ENCODE measurements at places on chromosomes 7 and 10.

DNA sequence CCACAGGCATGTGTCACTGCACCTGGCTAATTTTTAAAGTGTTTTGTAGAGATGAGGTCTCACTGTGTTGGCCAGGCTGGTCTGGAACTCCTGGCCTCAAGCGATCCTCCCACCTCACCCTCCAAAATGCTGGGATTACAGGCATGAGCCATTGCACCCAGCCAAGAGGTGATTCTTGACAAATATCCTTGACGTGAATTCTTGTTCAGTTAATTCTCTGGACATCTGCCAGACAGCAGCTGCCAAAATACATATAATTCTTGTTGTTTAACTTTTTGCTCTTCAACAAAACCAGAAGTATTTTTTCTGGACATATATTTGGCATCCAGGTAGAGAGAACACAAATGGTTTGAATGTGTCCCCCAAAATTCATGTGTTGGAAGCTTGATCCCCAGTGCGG lies 3.2 kb downstream of the ACADSB start:
- DNase-seq = no peak

GRCh38 chr7:44398953-44399574 lies 73.7 kb upstream of the CAMK2B start:
- no peak for DNase-seq

DNA sequence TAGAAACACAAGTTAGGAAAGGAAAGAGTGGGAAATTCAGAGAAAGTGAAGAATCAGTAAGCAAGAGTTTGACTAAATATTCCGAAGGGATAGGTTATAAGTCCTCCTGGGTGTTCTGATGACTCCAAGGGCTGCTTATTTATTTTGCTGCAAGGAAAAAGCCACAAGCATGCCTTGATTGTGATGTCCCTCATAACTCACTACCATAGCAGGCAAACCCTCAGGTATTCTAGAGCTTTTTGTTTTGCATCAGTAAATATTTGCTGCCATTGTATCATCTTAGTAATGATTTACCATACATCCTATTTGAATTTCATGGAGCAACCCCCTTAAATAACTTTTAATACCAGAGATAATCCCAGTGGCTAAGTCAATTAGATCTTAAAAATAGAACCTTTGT lies 688.1 kb downstream of the SUGCT start:
- DNase-seq = no peak

DNA sequence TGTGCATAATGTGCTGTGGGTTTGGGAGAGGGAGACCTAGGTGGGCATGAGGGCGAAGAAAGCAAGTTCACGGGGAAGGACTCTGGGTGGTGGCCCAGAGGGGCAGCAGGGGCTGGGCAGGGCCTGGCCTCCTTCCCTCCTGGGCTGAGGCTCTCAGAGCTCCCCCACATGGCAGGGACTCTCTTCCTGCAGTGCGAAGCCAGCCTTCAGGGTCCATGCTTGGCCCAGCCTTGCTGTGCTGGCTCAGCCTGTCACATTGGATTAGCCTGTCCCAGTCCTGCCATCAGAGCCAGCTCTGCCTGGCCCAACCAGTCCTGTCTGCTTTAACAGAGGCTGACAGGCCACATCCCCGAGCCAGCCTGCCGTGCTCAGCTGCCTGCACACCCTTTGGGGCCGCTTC lies 20.4 kb upstream of the ZNF488 start:
- no peak for DNase-seq

GRCh38 chr10:188546-188945 lies 53.3 kb downstream of the ZMYND11 start:
- no peak for DNase-seq

DNA sequence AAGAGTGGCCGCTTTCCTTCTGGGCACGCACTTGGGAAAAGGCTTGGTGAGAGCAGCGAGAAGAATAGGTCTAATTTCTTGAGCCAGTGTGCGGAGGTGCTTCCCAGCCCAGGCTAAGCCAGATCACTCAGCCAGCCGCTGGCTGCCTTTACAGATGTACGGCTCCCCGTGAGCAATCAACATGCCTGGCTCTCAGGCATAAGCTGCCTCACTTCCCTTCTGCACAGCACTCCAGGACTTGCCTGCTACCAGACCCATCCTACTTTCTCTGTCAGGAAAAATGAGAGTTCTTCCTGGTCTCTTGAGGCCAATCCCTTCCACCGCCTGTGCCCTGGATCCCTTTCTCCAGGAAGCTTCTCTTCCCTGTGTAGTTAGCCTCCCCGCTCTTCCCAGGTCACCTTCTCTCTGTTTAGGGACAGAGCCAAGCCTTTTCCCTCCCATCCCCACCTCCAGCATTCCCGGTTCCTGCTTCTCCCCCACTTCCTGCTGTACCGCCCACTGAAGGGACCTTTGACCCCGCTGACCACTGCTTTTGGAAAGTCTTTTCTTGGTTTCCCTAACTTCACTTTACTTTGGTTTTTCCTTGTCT lies 1.1 kb upstream of the ACTR3C start:
- no peak for DNase-seq

- no peak for DNase-seq
These were observed 11.4 kb upstream of the CSGALNACT2 start for GRCh38 chr10:43126759-43127424.

DNA sequence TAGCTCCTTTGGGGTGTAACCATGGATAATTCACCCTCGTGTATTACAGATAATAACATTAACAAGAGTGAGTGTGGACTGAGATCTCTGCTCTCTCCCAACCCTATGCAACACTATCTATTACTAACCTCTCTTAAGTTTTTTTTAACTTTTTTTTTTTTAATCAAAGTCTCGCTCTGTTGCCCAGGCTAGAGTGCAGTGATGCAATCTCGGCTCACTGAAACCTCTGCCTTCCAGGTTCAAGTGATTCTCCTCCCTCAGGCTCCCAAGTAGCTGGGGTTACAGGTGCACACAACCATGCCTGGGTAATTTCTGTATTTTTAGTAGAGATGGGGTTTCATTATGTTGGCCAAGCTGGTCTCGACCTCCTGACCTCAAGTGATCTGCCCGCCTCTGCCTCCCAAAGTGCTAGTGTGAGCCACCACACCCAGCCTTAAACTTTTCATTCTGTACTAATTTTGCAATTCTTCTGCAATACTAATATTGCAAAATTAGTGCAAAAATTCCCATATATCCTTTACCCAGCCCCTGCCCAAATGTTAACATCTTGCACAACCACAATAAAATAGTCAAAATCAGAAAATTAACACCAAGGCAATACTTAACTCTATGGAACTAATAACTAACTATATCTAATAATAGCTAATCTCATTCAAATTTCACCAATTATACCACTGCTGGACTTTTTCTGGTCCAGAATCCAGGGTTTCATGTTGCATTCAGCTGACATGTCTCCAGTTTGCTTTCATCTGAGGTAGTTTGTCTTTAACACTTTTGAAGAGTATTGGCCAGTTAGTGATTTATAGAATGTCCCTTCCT lies 66.5 kb upstream of the TCF7L2 start:
- DNase-seq = no peak
